ENCODE measurements at places on chromosomes 6 and 20.

GRCh38 chr6:139325125-139325524 lies 33.3 kb upstream of the TXLNB start:
- no peak for DNase-seq
- no peaks in the 10 kb centered on the region for H3K27me3 ChIP-seq
- peak overlapping the region; percentile 66 for H3K27ac ChIP-seq
- H3K4me3 ChIP-seq = no peak overlapping the region
- H3K4me1 ChIP-seq = no peaks in the 10 kb centered on the region

DNA sequence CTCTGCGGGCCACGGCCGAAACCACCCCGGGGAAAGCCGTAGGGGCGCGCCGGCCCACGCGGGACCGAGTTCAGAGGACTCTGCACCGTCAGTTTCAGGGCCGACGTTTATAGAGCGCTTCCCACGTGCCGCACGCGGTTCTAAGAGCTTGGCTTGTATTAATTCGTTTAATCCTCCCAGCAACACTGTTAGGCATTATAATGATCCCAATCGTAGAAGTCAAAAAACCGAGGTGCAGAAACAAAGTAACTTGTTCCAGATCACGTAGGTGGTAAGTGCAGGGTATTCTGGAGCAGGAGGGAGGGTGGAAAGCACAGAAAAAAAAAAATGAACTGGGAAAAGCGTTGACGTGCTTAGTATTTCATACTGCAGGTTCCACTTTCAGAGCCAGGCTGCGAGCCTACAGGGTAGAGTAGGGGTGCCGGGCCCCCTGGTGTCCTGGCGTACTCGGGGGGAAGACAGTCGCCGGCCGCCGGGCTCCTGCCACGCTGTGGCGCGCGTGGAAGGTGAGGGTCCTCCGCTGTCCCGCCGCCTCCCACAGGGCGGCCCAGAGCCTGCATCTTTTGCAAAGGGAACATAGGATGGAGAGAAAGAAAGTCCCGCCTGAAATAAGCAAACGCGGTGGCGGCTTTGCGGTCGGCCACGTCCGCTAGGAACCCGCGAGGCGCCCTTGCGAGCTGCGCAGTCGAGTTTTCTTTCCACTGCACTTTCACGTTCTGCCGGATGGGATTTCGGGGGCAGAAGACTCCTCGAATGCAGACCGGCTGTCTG lies 10.2 kb upstream of the FOXF2 start:
- peaks cover 7% of the 10 kb centered on the region for H3K4me1 ChIP-seq
- no peak overlapping the region for H3K4me3 ChIP-seq
- no peak for DNase-seq

DNA sequence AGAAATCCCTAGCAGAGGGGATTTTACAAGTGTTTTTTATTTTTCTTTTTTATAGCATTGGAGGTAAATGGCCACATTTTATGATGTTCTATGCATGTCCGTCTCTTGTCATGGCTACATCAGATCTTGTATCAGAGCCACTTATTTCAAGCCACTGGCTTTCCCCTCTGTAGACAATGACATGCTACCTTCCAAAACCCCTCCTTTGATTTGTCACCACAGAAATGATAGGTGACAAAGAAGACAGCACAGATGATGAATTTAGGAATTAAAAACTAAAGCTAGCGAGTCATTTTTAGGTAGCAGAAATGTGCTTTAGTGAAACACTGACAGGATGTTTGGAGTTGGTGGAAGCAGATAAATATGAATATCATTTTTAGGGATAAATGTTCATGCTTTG lies 20.8 kb downstream of the PLCB1 start:
- DNase-seq = no peak
- no peak overlapping the region for H3K4me3 ChIP-seq
- H3K36me3 ChIP-seq = no peaks in the 10 kb centered on the region
- no peaks in the 10 kb centered on the region for H3K27me3 ChIP-seq
- H3K27ac ChIP-seq = no peak overlapping the region

GRCh38 chr20:58568483-58569240 lies 53.5 kb upstream of the APCDD1L start:
- no peaks in the 10 kb centered on the region for H3K36me3 ChIP-seq
- no peak overlapping the region for H3K4me3 ChIP-seq
- H3K4me1 ChIP-seq = no peaks in the 10 kb centered on the region
- no peak for DNase-seq
- H3K27me3 ChIP-seq = no peaks in the 10 kb centered on the region

GRCh38 chr6:10723567-10723881 lies 654 bp downstream of the TMEM14C start:
- DNase-seq = no peak
- peak overlapping the region; percentile 81 for H3K27ac ChIP-seq
- peak overlapping the region; percentile 65 for H3K4me3 ChIP-seq

GRCh38 chr6:112432853-112433252 lies 85.7 kb downstream of the RFPL4B start:
- no peak for DNase-seq
- H3K27me3 ChIP-seq = no peaks in the 10 kb centered on the region
- no peak overlapping the region for H3K27ac ChIP-seq
- no peak overlapping the region for H3K4me3 ChIP-seq
- no peaks in the 10 kb centered on the region for H3K36me3 ChIP-seq

GRCh38 chr6:150083839-150084238 lies 14.9 kb upstream of the ULBP3 start:
- H3K4me1 ChIP-seq = no peaks in the 10 kb centered on the region
- no peaks in the 10 kb centered on the region for H3K36me3 ChIP-seq
- no peak overlapping the region for H3K4me3 ChIP-seq
- no peak for DNase-seq
- no peak overlapping the region for H3K27ac ChIP-seq

DNA sequence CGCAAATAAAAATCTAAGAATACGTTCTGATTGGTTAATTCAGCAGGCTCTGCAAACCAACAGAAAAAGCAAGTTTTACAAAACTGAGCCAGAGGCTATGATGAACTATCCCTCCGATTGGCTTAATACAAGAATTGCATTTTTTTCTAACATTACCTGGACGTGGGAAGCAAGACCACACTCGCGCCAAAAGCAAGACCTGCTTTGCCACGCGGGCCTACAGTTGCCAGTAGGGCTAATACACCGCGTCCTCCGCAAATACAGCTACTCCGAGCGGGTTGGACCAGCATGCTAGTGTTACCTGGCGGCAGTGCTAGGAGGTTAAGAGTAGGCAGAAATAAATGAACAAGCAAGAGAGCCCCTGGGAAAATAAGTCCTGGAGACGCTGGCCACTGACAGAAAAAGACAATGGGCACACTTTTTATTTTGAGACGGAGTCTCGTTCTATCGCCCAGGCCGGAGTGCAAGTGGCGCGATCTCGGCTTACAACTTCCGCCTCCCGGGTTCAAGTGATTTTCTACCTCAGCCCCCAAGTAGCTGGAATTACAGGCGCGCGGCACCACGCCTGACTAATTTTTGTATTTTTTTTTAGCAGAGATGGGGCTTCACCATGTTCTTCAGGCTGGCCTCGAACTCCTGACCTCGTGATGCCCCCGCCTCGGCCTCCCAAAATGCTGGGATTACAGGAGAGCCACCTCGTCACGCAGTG lies 131.9 kb upstream of the BTN3A2 start:
- H3K4me3 ChIP-seq = peak overlapping the region; percentile 43
- peak overlapping the region; percentile 67 for H3K27ac ChIP-seq
- no peaks in the 10 kb centered on the region for H3K36me3 ChIP-seq
- DNase-seq = peak; percentile 53
- H3K27me3 ChIP-seq = peaks cover 4% of the 10 kb centered on the region

- H3K36me3 ChIP-seq = no peaks in the 10 kb centered on the region
- no peak overlapping the region for H3K4me3 ChIP-seq
- no peaks in the 10 kb centered on the region for H3K4me1 ChIP-seq
These were observed 81.0 kb downstream of the SRC start for GRCh38 chr20:37426978-37427377.

GRCh38 chr6:53879608-53880007 lies 84.8 kb downstream of the LRRC1 start:
- H3K4me3 ChIP-seq = no peak overlapping the region
- no peaks in the 10 kb centered on the region for H3K36me3 ChIP-seq
- no peak for DNase-seq
- H3K27ac ChIP-seq = no peak overlapping the region
- H3K27me3 ChIP-seq = no peaks in the 10 kb centered on the region

DNA sequence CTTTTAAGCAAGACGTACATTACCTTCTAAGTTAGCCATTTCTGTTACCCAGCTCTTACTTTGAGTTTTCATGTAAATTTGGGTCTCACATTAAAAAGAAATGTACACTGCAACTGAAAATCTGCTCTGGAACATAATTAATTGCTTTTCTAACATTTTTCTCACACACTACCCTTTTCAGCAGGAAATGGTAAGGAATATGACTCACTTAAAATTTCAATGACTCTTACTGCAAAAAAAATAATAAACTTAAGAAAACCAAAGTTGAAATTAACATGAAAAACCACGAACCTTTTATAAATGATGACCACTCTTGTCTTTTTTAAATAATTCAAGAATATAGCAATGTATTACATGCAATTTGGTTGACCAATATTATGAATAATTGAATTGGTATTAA lies 1.3 kb downstream of the CGA start:
- H3K4me1 ChIP-seq = no peaks in the 10 kb centered on the region
- H3K36me3 ChIP-seq = no peaks in the 10 kb centered on the region
- H3K4me3 ChIP-seq = no peak overlapping the region
- DNase-seq = no peak

DNA sequence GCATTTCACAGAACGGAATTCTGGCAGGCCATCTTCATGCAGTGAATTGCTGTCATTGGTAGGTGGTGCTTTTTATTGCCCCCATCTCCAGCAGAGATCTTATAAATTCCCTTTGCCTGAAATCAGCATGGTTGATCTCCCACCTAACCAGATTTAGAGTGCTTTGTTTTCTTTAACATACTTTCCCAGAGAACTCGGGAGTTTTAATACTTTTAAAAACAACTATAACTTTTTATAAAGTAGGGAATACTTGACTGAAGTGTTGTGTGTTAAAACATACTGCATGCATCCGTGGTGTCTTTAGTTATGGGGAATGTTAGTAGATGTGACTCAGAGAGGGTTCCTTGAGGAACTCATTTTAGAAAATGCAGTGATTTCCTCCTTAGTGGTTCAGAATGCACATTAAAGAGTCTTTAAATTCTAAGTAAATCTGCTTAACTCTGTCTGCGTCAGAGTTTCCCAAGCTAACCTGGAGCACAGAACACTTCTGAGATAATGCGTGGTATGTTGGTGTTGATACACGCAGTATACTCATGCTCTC lies 54.9 kb downstream of the AKAP12 start:
- H3K4me3 ChIP-seq = no peak overlapping the region
- no peak overlapping the region for H3K27ac ChIP-seq
- H3K36me3 ChIP-seq = no peaks in the 10 kb centered on the region
- H3K27me3 ChIP-seq = no peaks in the 10 kb centered on the region

DNA sequence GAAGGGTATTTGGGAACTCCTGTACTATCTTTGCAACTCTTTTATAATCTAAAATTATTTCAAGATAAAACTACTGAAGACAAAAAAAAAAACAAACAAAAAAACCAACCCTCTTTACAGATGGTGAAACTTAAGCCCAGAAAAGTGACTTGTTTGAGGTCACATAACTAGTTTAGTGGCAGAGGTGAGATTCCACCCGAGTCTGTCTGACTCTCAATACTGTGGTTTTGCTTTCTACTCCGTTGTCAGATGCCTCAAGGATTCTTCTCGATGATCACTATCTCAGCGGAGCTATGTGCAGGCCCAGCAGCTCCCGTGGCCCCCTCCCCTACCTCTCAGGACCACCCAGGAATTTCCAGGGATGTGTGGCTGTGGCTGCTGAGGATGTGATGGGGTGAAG lies 36.1 kb upstream of the KCNB1 start:
- no peak for DNase-seq
- no peaks in the 10 kb centered on the region for H3K27me3 ChIP-seq
- no peaks in the 10 kb centered on the region for H3K36me3 ChIP-seq
- H3K27ac ChIP-seq = no peak overlapping the region
- no peak overlapping the region for H3K4me3 ChIP-seq
- H3K4me1 ChIP-seq = no peaks in the 10 kb centered on the region

GRCh38 chr20:12152996-12153395 lies 235.3 kb downstream of the BTBD3 start:
- no peak overlapping the region for H3K4me3 ChIP-seq
- no peaks in the 10 kb centered on the region for H3K4me1 ChIP-seq
- no peak for DNase-seq
- no peak overlapping the region for H3K27ac ChIP-seq
- no peaks in the 10 kb centered on the region for H3K27me3 ChIP-seq

DNA sequence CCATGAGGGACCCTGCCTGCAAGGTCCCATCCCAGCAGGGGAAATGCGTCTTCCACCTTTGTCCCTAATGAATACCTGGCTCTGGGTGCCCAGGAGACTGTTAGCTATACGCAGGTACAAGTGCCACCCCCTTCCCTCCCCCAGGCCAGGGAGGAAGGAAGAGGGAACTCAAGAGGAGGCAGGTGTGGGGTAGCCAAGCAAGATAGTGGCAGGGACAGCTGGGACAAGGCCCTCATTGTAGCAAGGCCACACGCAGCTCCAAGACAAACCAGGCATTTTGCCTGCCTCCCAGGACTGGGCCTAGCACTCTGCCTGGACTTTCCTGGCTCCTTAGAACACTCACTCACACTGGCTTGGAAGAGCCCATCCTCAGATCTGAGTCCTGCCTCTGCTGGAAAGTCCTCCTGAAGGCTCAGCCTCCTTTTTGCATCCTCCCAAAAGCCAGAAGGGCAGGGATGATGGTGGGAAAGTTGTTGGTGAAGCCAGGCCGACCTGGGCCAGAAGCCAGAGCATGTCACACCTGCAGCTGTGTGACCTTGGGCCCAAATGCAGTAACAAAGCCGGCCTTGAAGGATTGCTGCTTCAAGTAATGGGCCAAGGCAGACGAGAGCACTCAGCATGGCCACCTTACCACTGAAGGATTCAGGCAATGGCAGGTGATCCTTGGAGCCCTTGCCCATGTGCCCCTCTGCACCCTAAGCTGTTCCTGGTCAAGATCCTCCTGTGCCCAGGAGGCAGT lies 27.7 kb downstream of the SNPH start:
- no peaks in the 10 kb centered on the region for H3K27me3 ChIP-seq
- no peak overlapping the region for H3K4me3 ChIP-seq
- no peak for DNase-seq
- H3K27ac ChIP-seq = no peak overlapping the region
- H3K4me1 ChIP-seq = no peaks in the 10 kb centered on the region

DNA sequence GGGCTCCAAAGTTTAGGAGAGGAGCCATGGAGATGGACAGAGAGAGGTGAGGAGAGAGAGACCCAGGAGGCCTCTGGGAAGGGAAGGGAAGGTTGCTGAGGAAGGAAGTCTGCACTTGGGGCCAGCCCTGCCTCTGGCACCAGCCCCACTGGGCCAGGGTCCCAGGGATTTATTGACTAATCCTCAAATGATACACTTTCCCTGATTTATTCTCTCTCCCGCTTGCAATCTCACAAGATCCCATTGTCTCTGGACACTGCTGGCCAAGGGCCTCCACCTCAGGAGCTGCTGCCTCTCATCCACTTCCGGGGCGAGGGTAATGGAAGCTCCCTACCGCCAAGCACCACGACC lies 43.6 kb upstream of the FOXP4 start:
- no peak for DNase-seq
- peaks cover 7% of the 10 kb centered on the region for H3K4me1 ChIP-seq
- H3K27me3 ChIP-seq = no peaks in the 10 kb centered on the region
- peak overlapping the region; percentile 78 for H3K27ac ChIP-seq
- H3K36me3 ChIP-seq = no peaks in the 10 kb centered on the region

All from breast epithelium (tissue), 4 donors.